ENCODE measurements at places on chromosomes 2 and 18.
A peak's percentile ranks its signal among the peaks of the same experiment; 100 is the strongest.

- DNase-seq: no peak
Observed at GRCh38 chr2:185006481-185006880, 408.2 kb downstream of the ZNF804A start.

DNA sequence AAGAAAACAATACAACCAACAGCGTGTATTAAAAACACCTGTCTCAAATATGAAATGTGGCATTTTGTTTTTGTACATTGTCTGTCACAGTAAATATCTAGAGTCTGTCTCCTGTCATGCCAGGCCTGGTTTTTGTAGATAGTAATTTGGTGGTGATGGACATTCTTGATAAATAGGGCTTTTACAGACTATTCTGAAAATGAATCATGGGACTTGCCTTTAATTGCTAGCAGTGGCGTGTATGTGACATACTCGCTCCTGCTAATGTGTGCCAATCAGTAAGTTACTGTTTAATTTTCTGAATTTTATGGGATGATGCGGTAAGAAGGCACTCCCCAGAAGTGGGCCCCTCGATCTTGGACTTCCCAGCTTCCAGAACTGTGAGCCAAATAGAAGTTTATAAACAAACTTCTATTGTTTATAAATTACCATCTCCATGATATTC is 83.7 kb downstream of the TANC1 start:
- DNase-seq: no peak

DNA sequence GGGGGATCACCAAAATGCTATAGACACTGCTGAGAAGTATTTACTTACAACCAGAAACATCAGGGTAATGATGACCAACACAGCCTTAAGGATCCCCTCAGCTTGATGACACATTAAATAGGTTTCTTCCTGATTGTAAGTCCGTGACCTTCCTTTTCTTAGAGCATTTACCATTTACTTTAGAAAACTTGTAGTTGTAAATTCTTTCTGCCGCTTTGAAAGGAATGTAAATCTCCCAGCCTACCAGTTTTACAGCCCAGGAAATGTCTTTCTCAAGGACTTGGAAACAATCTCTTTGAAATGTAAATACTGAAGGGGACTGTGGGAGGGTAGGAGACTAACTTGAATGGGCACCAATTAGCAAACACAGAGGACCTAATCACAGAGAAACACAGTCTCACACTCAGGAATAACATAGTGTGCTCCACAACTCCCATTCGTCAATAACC is 278.6 kb downstream of the DSC3 start:
- DNase-seq: peak; percentile 50

GRCh38 chr2:72727356-72727755 is 98.5 kb downstream of the EXOC6B start:
- no peak for DNase-seq

GRCh38 chr2:44549099-44549471 is 187.3 kb downstream of the CAMKMT start:
- DNase-seq: no peak

- DNase-seq: no peak
Observed at GRCh38 chr2:226020956-226021355, 621.4 kb downstream of the NYAP2 start.

DNA sequence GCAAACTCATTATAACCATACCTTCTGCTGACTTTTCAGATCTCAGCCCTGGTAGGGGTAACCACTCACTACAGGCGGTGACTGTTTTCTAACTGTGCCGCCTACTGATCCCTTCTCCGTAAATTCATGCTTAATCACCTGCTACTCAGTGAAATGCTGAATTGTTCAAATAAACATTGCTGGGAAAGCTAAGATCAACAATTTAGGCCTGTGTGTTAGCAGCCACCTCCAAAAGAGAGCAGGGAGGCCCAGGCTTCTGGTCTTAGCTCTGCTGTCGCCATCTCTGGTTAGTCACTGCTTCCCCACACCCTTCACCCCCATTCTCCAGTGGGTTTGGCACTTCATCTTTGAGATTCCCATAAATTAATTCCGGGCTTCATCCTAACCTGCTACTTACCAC is 21.8 kb upstream of the NT5C1B start:
- DNase-seq: no peak

DNA sequence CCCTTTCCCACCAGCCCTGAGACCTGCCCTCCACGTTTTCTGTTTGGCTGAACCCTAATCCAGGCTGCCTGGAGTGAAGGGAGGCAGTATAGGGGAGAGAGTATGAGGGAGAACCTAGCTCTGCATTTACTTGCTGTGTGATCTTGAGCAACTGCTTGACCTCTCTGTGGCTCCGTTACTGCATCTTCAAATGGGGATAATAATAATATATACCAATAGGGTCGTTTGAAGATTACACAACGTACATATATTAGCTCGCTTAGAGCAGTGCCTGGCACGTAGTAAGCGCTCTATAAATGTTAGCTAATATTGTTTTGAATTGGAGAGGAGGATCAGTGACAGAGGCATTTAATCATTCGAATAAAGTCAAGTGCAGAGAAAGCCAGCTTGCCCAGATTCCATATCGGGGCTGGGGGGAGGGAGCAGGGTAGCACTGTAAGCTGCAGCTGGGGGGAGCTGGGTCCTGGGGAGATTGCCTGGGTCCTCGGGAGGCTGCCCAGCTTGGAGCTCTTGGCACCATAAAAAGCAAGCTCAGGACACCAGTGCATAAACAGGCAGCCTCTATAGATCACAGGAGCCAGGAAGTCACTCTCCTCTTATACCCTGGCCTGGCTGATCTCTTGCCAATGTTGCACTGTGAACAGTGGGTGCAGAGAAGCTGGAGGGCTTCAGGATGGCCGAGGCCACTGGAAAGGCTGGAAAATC is 19.1 kb downstream of the KCNK3 start:
- no peak for DNase-seq

GRCh38 chr2:216109962-216110614 is 940 bp downstream of the XRCC5 start:
- DNase-seq: no peak

GRCh38 chr2:177239932-177240630 is 24.4 kb downstream of the NFE2L2 start:
- peak; percentile 34 for DNase-seq

GRCh38 chr18:45168866-45169600 is 446.2 kb upstream of the SLC14A2 start:
- DNase-seq: no peak

DNA sequence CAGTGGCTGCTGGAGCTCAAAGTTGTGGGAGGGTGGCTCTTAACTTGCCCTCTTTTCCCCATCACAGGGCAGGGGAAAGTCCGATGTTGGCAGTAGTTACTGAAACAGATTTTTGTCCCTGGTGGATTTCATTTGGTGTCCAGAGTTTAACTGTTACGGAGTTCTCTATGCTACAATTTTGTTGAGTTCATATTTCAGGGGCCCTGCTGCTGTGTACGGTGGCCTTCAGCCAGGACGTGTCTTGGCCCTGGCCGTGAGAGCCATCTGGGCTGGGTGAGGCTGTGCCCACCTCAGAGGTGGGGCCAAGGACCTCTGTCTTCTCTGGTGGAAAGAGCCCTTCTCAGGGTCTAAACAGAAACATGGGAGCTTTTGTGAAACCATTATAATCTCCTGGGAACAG is 67.4 kb downstream of the SH3YL1 start:
- no peak for DNase-seq

- DNase-seq: peak; percentile 83
Observed at GRCh38 chr2:158745067-158745865, 49.9 kb upstream of the DAPL1 start.

DNA sequence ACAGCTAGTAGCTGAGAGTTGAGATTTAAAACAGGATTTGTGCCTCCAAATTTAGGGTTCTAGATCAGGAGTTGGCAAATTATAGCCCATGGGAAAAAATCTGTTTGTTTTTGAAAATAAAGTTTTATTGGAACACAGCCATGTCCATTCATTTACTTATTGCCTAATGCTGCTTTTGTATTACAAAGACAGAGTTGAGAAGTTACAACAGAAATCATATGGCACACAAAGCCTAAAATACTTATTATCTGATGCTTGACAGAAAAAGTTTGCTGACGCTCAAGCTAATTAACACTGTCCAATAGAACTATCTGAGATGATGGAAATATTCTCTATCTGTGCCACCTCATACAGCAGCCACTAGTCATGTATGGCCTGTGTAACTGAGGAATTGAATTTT is 229.1 kb upstream of the RASGRP3 start:
- no peak for DNase-seq

DNA sequence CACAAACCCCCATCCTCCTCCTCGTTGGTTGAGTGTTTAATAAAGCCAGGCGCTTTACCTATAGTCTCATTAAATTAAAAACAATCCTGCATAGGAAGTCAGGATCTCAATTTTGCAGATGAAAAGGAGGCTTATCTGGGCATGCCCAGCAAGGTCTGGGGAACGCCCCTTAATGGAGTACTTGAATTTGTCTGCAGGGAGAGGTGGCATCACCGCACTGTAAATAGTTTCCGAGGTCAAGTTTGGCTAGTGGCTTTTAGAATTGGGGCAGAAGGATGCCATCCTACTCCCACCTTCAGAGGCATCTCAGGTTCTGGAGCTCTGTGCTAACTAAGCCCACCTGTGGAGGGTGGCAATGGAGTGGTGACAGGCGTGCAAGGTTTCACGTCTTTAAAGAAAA is 149.2 kb downstream of the TGIF1 start:
- DNase-seq: no peak

DNA sequence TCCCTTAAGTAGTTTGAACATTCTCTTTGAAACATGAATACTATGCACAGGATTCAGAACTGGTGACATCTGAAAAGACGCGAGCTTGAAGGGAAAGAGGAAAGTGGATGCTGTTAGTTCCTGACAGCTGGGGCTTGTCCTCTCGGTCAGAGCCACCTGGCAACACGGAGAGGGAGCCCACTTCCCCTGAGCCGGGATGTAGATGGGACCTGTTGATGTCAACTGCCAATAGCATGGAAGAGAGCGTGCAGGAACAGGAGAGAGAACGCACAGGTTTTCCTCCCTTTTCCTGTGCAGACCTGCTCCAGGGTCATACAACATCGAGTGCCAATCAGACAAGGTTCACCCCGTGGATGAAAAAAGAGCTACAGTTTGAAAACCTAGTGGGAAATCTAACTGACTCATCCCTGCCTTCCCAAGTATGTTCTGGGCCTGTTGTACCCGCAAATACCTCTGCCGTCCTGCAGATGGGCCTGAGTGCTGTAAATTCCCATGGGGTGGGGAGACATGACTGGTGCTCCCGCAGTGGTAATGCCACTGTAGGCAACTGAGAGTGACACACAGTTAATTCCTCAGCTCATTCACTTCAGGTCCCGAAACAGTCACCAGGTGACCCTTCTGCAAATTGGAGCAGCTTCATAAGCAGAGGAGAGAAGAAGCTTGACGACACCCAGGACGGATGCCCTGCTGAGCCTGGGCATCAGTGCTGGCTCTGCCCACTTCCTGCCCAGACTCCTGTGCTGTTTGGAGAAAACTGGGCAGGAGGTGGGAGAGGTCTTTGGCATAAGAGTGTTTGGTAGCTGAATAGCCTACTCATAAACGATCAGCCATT is 13.9 kb upstream of the MBP start:
- DNase-seq: no peak

DNA sequence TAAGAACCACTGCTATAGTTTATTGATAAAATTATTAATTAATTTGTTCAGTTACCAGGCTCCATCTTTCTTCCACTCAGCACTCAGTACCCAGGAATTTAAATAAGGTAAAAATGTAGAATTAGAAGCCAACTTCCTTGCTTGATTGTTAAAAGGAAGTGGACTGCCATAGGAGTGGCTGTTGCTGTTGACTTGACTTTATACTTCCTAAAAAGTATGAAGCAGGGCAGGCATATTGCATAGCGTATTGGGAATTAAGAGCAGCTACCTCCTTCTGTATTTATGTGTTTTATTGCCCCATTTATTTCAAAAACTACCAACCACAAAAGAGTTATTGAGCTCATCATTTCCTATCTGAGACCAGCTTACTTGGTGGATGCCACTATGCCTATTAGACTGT is 27.9 kb downstream of the PSMD1 start:
- DNase-seq: no peak

GRCh38 chr2:120809609-120810440 is 74.2 kb downstream of the GLI2 start:
- no peak for DNase-seq

GRCh38 chr18:57445488-57446319 is 10.5 kb downstream of the ONECUT2 start:
- no peak for DNase-seq

DNA sequence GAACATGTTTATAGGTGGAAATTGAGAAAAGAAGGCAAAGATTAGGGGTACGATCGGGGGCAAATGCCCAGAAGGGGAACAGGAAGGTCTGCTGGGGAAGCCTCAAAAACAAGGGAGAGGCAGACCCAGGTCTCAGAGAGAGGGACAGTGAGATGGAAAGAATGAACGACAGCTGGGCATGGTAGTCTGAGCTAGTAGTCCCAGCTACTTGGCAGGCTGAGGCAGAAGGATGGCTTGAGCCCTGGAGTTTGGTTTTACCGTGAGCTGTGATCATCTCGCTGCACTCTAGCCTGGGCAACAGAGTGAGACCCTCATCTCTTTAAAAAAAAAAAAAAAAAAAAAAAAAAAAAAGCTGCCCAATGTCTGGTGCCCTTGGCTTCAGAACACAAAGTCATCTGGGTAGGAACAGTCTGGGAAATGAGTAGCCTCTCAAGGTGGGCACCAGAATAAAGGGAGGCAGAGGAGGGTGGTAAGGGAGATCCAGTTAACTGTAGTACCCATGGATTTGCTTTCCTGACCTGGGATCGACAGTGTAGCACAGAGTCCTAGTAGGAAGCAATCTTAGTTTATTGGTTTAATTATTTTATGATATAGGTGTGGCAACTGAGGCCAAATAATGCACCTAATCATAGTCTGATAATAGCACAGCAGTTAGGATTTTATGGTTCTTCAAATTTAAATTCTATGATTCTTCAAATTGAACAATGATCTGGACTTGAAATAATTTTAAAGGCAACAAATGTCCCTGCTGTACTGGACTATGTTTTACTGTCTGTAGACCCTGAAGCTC is 3.5 kb downstream of the RRM2 start:
- no peak for DNase-seq

DNA sequence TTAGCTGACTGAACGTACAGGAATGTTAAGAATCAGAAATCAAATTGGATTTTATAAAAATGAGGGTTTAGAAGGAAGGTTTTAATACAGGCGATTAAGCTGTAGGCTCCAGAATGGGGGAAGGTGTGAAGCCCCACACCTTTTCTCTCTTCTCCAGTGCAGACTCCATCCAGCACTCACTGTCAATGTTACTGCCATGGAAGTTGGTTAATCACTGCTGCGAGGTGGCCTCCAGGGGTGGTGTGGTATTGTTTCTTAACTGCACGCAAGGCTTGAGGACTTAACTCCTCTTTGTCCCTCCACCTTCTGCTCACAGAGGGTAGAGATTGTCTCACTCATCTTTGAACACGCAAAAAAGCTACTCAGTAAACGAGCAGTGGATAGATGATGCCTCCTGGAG is 26.9 kb upstream of the YWHAQ start:
- DNase-seq: no peak

GRCh38 chr18:6730416-6731221 is 1.1 kb downstream of the ARHGAP28 start:
- no peak for DNase-seq

- DNase-seq: peak; percentile 66
Observed at GRCh38 chr2:174748948-174749347, 15.3 kb downstream of the CHRNA1 start.

GRCh38 chr2:62486439-62486765 is 19.6 kb downstream of the TMEM17 start:
- DNase-seq: no peak

All from left kidney (tissue), 8 donors.